ENCODE measurements at places on chromosomes 3 and 15. TPM values are rescaled to one million over a fixed set of nuclear protein-coding genes. Genes with fewer than 3 reads are reported as not detected.

SLC9A9 gene
- total RNA-seq: 2.4 TPM

LPCAT4 gene
- 80.0 TPM for total RNA-seq

GOLGA8T gene
- total RNA-seq: not detected

PRICKLE2 gene
- total RNA-seq: 7.3 TPM

ST3GAL6 gene
- total RNA-seq: 68.0 TPM

ARPP19 gene
- 89.4 TPM for total RNA-seq

PCOLCE2 gene
- total RNA-seq: 65.0 TPM

FANCD2OS gene
- total RNA-seq: not detected

BOC gene
- 9.6 TPM for total RNA-seq

LRRC31 gene
- total RNA-seq: 0.12 TPM

STRC gene
- 0.16 TPM for total RNA-seq

SPATA16 gene
- not detected for total RNA-seq

PRR20G gene
- not detected for total RNA-seq

CIB1 gene
- 86.8 TPM for total RNA-seq

IL12A gene
- 0.56 TPM for total RNA-seq

BSN gene
- 1.2 TPM for total RNA-seq
